Hepatocyte (in vitro differentiated cells): ENCODE measurements at places on chromosomes 2 and 18. TPM values are rescaled to one million over a fixed set of nuclear protein-coding genes. Genes with fewer than 3 reads are reported as not detected.

DNA sequence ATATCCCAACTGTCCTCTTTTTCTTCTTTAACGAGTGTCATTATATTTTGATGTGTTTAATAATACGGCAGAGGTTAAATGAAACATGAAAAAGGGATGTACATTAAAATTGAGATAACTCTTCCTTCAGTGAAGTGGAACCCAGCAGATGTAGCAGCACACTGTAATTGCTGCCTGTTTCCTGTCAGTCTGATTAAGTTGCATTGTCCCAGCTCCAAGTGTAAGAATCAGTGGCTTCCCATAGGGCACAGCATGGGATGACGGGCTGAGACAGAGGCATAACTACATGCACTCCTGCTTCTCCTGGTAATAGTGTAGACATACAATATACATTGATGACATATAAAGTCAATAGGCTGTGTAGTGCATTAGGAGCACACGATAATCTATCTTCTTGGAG lies 175.8 kb upstream of the TCF4 start:
- H3K4me1 ChIP-seq, result peaks cover 23% of the 10 kb centered on the region
- no peak for DNase-seq
- H3K36me3 ChIP-seq, result no peaks in the 10 kb centered on the region

DNA sequence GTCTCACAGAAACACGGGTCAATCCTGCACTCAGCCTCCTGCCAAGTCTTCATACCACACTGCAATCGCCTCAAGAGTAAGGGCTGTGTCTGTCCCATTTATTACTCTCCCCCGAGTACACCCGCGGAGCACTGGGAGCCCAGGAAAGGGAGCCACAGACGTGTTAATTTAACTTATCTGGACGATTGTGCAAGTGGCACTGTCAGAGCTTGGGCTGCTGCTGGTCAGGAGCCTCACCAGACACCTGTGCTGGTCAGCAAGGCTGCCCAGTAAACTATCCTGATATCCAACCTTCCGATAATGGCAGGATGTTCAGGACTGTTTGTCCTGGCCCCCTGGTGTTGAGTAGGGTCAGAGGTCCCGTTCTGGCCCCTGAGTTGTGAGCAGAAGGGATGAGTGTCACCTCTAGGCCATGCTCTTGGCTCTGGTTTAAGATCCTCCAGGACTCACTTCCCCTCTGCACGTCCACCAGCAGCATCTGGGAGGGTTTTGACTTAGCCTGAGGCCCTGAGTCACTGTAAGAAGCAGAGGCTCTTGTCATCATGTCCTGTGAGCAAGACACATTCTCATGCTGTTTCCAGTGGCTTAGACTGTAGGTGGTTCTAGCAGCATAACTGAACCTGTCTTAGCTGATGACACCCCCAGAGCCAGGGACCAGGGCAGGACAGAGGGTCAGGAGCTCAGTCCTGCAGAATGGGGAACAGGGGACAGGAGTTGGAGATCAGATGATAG lies 82.5 kb upstream of the ARL4C start:
- H3K27ac ChIP-seq, result no peak overlapping the region
- H3K27me3 ChIP-seq, result no peaks in the 10 kb centered on the region
- no peak for DNase-seq
- H3K4me1 ChIP-seq, result peaks cover 8% of the 10 kb centered on the region
- H3K4me3 ChIP-seq, result no peak overlapping the region

DNA sequence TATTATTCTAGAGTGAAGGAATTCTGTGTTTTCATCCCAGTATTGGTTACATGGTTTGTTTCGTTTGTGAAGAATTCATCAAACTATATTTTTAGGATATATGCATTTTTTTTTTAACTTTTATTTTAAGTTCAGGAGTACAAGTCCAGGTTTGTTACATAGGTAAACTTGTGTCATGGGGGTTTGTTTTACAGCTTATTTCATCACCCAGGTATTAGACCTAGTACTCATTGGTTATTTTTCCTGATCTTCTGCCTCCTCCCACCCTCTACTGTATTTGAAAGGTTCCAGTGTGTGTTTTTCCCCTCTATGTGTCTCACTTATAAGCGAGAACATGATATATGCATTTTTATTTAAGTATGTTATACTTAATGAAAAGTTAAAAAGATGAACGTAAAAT lies 47.6 kb downstream of the SCN9A start:
- no peaks in the 10 kb centered on the region for H3K27me3 ChIP-seq
- no peak overlapping the region for H3K27ac ChIP-seq
- no peaks in the 10 kb centered on the region for H3K36me3 ChIP-seq
- no peaks in the 10 kb centered on the region for H3K4me1 ChIP-seq
- H3K4me3 ChIP-seq, result no peak overlapping the region

DNA sequence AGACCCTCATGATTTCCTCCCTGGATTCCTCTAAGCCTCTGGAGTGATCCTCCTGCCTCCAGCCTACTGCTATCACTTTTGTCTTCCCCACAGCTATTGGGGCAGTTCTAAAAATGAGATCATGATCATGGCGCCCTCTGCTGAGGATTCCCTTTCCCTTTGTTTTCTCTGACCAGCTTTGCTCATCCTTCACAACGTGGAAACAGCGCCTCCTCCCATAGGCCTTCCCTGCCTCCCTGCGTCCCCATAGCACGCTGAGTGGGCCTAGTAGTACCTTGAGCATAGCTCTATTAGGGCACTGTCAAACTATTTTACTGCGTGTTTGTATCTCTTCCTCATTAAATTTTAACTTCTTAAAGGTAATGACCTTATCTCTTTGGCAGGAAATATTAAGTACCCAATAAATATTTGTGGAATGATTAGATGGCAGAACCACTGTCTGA lies 207.0 kb upstream of the FANCL start:
- H3K4me3 ChIP-seq, result no peak overlapping the region
- H3K27ac ChIP-seq, result no peak overlapping the region
- H3K27me3 ChIP-seq, result no peaks in the 10 kb centered on the region
- H3K36me3 ChIP-seq, result no peaks in the 10 kb centered on the region

DNA sequence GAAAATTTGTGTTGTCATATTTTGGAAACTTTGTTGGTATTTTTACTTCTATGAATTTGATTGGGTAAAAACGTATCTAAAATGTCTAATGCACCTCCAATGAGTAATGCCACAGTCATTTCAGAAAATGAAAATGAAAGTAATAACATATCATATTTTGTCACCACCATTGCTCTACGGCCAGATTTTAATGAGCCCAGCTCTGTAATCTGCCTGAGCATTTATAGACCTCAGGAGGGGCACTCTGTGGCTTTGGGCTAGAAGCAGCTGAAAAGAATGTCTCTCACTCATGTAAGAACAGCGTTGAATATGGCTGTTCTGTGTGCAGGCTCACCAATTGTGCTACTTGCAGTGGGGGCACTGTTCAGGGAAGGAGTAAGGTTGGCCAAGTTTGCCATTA lies 32.7 kb upstream of the ABCA12 start:
- no peak overlapping the region for H3K4me3 ChIP-seq
- no peaks in the 10 kb centered on the region for H3K36me3 ChIP-seq
- H3K27ac ChIP-seq, result no peak overlapping the region
- no peak for DNase-seq
- H3K4me1 ChIP-seq, result no peaks in the 10 kb centered on the region

AGPS gene
- 36.1 and 43.7 TPM in 2 replicates for total RNA-seq
